Bronchial epithelial cell (primary cell): ENCODE measurements at places on chromosomes 7 and 10.

GRCh38 chr10:62980687-62981086 is 152.4 kb upstream of the NRBF2 start:
- DNase-seq, result peak; percentile 64

- DNase-seq, result no peak
Measured at GRCh38 chr7:18458830-18459229, 36.7 kb upstream of the HDAC9 start.

GRCh38 chr7:70846208-70846607 is 285.7 kb upstream of the GALNT17 start:
- DNase-seq, result no peak

GRCh38 chr10:109618748-109619147 is 304.6 kb downstream of the XPNPEP1 start:
- no peak for DNase-seq

DNA sequence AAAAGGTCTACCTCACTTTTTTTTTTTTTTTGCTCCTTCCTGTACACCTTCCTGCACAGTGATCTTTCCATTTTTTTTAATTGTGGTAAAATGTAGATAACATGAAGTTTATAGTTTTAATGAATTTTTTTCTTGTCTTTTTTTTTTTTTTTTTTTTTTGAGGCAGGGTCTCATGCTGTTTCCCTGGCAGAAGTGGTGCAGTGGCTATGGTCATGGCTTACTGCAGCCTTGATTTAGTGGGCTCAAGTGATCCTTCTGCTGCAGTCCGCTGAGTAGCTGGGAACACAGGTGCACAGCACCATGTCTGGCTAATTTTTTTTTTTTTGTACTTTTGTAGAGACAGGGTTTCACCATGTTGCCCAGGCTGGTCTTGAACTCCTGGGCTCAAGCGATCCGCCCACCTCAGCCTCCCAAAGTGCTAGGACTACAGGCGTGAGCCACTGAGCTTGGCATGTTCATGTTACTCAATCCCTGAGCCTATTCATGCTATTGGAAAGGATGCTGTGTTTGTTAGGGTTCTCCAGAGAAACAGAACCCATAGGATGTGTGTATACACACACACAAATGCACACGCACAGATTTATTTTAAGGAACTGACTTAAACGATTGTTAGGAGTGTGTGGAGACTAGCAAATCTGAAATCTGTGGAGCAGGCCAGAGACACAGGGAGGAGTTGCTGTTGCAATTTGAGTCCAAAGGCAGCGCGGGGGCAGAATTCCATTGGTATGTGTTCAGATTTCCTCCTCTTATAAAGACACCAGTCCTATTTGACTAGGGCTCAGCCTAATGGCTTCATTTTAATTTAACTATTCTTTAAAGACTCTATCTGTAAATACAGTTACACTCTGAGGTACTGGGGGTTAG is 29.1 kb downstream of the GALNT11 start:
- peak; percentile 38 for DNase-seq

DNA sequence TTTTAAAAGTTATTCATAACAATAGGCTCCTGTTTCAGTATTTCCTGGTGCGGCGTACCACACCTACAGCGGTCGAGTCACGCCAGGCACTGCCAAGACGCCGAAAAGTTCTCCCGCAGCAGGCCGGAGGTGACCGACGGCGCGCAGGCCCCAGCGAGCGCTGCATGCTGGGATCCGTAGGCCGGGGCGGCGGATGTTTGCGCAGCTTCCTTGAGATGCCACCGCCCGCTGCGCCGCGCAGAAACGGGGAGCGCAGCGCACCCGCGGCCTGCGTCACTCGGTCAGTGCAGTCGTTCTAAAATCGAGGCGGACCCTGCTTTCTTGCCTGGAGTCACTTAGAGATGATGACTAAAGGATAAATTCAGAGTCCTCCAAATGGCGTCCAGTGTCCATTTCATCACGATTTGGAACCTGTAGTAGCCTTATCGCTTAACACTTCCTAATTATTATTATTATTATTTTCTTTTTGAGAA is 1.3 kb upstream of the KIF11 start:
- peak; percentile 90 for DNase-seq

DNA sequence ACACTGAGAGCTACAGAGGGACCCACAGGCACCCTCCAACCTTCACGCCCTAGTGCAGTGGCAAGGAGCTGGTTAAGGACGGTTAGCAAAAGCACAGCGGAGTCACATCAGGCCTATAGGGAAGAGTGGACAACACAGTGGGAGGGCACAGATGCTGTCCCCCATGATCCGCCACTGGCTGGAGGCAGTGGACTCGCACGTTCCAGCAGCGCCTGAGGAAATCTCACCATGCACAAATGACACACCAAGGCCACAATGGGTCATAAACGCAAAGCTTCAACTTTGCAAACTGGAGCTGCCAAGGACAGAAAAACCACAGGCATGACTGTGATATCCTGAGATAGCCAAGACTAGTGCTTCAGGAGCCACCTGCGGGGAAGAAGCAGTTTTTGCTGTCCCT is 58.8 kb downstream of the GRB10 start:
- no peak for DNase-seq
